ENCODE measurements at places on chromosomes 3 and 15.

GRCh38 chr3:62145086-62145757 lies 228.1 kb downstream of the FEZF2 start:
- no peak for DNase-seq

GRCh38 chr3:126957776-126958637 lies 24.9 kb upstream of the PLXNA1 start:
- no peak for DNase-seq

- DNase-seq = no peak
Observed at GRCh38 chr3:28326458-28326926, 22.0 kb upstream of the ZCWPW2 start.

DNA sequence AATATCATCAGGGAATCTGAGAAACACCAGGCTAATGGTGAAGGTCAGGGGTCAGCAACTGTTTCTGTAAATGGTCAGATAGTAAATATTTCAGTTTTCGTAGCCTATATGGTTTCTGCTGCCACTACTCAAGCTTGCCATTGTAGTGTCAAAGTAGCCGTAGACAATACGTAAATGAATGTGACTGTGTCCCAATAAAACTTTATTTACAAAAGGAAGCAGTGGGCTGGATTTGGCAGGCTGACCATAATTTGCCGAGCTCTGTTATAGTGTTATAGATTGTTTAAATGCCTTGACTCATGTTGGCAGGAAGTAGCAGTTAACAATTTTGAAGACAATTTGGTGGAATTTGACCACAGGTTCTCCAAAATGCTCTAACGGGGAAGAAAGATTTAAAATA lies 548.2 kb downstream of the FOXP1 start:
- no peak for DNase-seq

GRCh38 chr3:145219355-145220235 lies 941.4 kb downstream of the PLOD2 start:
- DNase-seq = no peak

DNA sequence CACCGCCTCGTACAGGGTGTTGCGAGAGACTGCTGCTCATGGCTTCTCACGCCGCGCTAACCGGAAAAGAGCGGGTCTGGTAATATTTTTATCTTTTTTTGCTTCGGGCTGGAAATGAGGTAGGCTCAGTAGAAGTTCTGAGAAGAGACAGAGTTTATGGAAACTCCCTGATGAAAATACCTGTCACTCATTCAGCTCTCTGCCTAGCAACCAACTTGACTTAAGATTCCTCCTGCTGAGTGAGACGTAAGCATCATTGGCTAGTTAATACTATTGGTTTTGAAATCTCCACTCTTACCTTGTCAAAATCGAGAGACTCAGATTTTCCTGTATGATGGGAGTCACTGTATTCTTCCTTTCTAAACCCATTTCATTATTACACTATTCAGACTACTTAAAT lies 181.7 kb downstream of the PTPRG start:
- no peak for DNase-seq

DNA sequence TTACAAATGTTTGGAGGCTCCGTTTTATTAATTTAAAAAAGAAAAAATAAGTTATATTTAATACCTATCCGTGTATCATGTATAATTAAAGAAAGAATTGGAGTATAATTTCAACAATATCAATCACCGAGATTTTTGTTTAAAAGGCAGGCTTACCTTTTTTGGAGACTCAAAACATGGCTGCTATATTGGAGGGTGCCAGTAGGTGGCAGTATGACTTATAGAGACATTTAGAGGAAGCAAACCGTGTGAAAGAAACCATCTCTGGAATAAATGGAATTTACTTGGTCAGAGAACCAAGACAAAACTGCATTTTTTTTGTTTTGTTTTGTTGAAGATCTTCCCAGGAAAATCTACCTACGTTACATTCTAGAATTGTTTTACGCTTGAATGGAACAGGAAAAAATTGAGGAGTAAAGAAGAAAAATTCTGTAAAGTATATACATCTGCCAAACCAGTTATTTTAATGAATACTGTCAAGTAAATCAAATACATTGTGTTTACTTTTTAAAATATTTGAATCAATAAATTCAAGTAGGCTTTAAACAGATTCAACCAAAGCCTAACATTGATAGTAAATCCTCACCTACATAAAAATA lies 802.6 kb upstream of the ALCAM start:
- DNase-seq = peak; percentile 42

DNA sequence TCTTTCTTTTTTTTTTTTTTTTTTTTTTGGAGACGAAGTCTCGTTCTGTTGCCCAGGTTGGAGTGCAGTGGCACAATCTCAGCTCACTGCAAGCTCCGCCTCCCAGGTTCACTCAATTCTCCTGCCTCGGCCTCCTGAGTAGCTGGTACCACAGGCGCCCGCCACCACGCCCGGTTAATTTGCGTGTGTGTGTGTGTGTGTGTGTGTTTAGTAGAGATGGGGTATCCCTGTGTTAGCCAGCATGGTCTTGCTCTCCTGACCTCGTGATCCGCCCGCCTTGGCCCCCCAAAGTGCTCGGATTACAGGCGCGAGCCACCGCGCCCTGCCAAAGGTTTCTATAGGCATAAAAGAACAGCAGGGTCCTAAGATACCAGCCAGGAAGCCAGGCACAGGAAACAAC lies 261.0 kb upstream of the CCDC54 start:
- no peak for DNase-seq

Measured in stimulated activated CD4-positive, alpha-beta T cell treated with anti-CD3 and anti-CD28 coated beads, Interleukin-4, amount 100 ng/mL, for 4 hours (primary cell).